Activated CD4-positive, alpha-beta T cell treated with anti-CD3 and anti-CD28 coated beads for 24 hours (primary cell): ENCODE measurements at places on chromosomes 2 and 18.

GRCh38 chr2:37982847-37983246 lies 57.8 kb downstream of the RMDN2 start:
- DNase-seq, result no peak

DNA sequence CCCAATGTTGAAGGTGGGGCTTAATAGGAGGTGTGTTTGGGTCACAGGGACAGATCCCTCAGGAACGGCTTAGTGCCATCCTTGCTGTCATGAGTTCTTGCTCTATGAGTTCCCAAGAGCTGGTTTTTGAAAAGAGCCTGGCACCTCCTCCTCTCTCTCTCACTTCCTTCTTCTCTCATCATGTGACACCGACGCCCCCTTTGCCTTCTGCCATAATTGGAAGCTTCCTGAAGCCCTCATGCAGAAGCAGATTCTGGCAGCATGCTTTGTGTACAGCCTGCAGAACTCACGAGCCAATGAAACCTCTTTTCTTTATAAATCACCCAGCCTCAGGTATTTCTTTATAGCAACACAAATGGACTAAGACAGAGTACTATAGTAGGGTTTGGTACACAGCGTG lies 100.4 kb upstream of the SH3BP4 start:
- no peak for DNase-seq

GRCh38 chr18:47108998-47109405 lies 41.3 kb downstream of the HDHD2 start:
- no peak for DNase-seq

- no peak for DNase-seq
Observed at GRCh38 chr2:21041943-21042707, 1.7 kb downstream of the APOB start.

- DNase-seq, result no peak
Observed at GRCh38 chr2:60880643-60881046, 729 bp upstream of the REL start.

DNA sequence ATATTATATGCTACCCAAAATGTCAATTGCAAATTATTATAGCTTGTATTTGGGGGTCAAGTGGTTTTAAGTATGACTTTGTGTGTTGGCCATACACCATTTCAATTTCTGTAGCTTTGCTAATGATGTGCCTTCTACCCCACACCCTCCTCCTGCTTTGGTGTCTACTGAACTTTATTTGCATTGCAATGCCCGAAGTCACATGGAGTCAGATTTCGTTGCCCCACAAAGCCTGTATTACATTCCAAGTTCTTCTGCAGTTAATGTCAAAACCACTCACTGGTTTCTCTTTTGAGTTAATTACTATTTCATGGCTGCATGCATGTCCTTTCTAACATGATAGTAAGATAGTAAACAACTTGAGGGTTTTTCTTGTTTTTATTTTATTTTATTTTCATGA lies 528.9 kb downstream of the RIT2 start:
- DNase-seq, result no peak

GRCh38 chr2:236960531-236960930 lies 125.2 kb upstream of the COPS8 start:
- DNase-seq, result no peak

- no peak for DNase-seq
Observed at GRCh38 chr18:10061566-10062140, 147.8 kb downstream of the VAPA start.

- DNase-seq, result no peak
Observed at GRCh38 chr2:41735476-41735875, 312.3 kb upstream of the PKDCC start.

DNA sequence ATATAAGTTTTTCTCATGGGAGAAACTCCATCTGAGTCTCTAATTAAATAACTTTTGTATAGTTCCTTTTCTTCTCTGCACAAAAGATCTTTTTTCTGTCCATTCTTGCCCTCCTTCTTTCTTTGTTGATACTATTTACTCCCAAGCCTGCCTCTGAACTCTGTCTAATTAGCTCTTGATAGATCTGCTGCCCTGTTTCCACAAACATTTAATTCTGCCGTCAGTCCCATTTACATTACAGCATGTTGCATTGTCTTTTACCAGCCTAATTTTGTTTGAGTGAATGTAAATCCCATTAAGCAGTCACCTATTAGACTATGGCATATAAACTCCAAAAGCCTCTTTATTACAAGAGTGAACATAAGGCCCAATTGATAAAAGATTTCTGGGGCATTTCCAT lies 254.4 kb downstream of the ERBB4 start:
- no peak for DNase-seq

- DNase-seq, result no peak
Observed at GRCh38 chr2:219274361-219274921, 4.7 kb upstream of the DNAJB2 start.

DNA sequence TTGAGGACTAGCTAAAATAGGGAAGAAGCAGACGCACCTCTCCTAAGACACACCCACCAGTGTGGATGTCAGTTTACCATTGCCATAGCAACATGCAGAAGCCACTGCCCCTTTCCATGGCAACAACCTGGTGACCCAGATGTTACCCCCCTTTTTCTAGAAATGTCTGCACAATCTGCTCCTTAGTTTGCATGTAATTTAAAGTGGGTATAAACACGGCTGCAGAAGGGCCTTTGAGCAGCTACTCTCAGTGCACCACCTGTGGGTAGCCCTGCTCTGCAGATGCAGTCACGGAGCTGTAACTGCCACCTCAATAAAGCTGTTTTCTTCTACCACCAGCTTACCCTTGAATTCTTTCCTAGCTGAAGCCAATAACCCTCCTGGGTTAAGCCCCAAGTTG lies 87.1 kb downstream of the FBXO15 start:
- no peak for DNase-seq

GRCh38 chr2:44325897-44326296 lies 35.4 kb downstream of the PREPL start:
- DNase-seq, result no peak
